ENCODE measurements at places on chromosomes 6 and 20.
A peak's percentile ranks its signal among the peaks of the same experiment; 100 is the strongest.

DNA sequence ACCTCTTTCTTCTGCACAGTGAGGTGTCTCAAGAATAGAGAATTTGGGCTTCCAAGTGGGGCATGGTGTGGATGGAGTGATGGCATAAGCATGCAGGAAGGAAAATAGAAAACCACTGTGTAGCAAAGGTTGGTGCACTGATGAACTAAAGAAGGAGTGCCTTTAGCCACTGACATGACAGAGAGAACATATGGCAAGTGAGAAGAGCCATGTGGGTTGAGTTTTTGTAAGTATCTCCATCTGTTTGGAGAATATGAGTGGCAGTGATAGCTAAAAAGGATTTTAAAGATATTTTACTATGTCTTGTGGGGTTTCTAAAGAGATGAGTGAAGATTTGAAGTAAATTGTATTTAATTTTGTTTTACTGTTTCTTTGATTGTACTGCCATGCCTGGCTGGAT lies 160.5 kb upstream of the GRIK2 start:
- DNase-seq, result no peak

- DNase-seq, result no peak
Observed at GRCh38 chr6:111417946-111418345, 65.1 kb downstream of the REV3L start.

DNA sequence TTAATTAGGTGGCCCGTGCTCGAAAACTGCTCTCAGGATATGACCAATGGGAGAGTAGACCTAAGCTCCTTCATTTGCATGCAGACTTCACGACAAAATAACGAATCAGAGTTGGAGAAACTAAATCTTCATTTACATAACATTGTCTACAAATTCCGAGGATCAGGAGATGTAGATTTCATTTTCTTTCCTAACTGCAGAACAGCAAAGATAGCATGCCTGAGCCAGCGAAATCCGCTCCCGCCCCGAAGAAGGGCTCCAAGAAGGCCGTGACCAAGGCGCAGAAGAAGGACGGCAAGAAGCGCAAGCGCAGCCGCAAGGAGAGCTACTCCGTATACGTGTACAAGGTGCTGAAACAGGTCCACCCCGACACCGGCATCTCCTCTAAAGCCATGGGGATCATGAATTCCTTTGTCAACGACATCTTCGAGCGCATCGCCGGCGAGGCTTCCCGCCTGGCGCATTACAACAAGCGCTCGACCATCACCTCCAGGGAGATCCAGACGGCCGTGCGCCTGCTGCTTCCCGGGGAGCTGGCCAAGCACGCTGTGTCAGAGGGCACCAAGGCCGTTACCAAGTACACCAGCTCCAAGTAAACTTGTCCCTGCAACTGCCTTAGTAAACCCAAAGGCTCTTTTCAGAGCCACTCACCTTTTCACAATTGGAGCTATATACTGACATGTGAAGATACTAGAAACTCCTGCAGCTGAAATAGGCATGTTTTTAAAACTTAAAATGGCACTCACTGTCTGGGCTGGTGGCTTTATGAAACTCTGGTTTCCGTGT lies 96.5 kb downstream of the HFE start:
- peak; percentile 65 for DNase-seq

- DNase-seq, result no peak
Observed at GRCh38 chr20:52306477-52306876, 114.9 kb upstream of the ZFP64 start.

DNA sequence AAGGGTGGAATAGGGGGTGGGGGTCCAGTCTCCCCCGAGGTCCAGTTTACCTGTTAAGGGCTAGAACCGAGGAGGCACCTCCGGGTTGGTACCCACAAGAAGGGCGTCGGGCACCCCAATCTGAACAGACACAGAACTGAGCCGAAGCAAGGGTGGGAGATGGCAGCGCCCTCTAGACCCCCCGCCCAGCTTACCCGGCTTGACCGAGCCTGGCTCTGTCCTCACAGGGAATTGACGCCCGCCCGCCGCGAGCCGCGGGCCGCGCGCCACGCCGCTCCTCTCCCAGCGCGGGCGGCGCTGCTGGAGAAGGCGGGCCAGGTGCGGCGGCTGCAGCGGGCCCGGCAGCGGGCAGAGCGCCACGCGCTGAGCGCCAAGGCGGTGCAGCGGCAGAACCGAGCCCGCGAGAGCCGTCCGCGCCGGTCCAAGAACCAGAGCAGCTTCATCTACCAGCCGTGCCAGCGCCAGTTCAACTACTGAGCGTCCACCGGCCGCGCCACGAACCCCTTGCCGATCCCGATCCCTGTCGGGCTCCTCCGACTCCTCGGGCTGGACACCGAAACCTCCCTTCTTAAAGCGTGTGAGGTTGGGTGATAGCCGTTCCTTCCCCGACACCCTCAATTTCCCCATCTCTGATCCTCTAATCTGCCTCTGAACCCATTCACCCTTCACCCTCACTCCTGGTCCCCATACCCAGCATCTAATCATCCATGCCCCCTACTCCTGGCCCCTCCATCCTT lies 5.9 kb downstream of the TP53INP2 start:
- peak; percentile 92 for DNase-seq

DNA sequence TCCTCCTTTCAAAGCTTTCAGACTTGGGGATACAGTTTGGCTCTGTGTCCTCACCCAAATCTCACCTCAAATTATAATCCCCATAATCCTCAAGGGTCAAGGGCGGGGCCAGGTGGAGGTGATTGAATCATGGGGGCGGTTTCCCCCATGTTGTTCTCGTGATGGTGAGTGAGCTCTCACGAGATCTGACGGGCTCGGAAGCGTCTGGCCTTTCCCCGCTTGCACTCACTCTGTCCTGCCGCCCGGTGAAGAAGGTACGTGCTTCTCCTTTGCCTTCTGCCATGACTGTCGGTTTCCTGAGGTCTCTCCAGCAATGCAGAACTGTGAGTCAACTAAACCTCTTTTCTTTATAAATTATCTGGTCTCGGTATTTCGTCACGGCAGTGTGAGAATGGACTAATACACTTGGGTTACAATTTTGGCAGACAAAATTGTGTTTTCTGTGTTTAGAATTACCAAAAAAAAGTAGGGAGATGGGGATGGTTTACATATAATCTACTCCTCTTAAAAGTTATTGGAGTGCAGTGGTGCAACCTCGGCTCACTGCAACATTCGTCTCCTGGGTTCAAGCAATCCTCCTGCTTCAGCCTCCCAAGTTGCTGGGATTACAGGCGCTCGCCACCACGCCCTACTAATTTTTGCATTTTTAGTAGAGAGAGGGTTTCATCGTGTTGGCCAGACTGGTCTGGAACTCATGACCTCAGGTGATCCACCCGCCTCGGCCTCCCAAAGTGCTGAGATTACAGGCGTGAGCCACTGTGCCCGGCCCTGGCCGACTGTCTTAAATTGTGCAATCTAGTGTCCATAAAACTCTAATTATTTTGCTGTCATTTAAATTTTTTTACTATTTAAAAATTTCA lies 33.6 kb upstream of the PXDC1 start:
- DNase-seq, result no peak

DNA sequence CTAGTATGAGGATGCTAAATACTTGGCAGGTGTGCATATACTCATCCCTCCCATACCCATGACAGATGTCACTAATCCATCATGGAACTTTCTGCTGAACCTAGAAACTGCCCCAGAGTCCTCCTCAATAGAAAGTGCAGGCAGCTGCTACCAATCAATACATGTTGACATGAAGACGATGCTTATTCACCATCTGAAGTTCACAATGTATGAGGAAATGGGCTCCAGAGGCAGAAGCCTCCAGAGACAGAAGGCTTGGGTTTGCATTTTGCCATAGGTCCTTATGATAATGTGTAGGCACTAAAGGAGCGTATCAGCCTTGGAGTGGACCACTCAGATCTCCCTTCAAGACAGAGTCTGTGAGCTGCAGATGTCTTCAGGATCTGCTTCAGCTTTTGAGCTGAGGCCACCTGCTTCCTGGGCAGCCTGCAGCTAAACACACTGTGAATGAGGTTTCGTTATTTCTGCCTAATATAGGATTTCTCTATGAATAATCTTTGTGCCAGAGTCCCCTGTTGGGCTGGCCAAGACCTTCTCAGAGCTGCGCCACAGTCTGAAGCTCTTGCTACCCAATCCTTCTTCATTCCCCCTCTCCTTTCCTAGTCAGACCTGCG lies 7.5 kb upstream of the KIAA1755 start:
- DNase-seq, result peak; percentile 38

DNA sequence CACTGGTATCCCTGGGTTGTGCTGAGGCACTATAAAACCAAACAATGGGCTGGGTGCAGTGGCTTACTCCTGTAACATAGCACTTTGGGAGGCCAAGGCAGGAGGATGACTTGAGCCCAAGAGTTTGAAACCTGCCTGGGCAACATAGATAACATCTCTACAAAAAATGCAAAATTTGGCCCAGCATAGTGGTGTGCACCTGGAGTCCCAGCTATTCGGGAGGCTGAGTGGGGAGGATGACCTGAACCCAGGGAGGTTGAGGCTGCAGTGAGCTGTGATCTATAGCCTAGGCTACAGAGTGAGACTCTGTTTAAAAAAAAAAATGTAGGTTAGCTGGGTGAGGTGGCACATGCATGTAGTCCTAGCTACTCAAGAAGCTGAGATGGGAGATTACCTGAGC lies 7.7 kb upstream of the SLC4A11 start:
- DNase-seq, result no peak

DNA sequence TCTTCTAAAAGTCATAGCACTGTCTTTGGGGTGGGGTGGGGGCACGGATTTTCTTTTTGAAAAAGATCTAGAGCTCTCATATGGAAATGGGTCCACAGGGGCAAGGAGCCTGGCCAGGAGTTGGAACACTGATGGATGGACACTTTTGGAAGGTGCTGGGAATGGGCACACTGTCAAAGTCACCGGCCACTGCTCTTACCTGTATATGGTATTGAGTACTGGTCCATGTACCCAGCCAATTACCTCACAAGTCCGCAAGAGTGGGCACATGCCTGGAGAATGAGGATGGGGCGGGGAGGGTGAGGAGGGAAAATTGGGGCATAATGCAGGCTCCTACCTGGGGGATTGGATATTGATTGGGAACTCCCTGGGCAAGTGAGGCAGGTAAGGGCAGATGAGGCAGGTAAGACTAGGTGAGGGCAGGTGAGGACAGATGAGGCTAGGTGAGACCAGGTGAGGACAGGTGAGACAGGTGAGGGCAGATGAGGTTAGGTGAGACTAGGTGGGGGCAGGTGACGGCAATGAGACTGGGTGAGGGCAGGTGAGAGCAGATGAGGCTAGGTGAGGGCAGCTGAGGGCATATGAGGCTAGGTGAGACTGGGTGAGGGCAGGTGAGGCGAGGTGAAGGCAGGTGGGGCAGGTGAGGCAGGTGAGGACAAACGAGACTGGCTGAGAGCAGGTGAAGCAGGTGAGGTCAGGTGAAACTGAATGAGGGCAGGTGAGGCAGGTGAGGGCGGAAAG lies 167.9 kb downstream of the NRN1 start:
- no peak for DNase-seq

- DNase-seq, result peak; percentile 49
Observed at GRCh38 chr6:38057994-38058393, 238.5 kb downstream of the ZFAND3 start.

- DNase-seq, result peak; percentile 90
Observed at GRCh38 chr6:148440877-148441453, 98.3 kb downstream of the SASH1 start.

GRCh38 chr20:57048027-57048869 lies 218.2 kb downstream of the BMP7 start:
- DNase-seq, result no peak

- no peak for DNase-seq
Observed at GRCh38 chr6:76004202-76004601, 68.3 kb downstream of the IMPG1 start.

GRCh38 chr6:131923356-131923755 lies 27.8 kb downstream of the CCN2 start:
- no peak for DNase-seq

DNA sequence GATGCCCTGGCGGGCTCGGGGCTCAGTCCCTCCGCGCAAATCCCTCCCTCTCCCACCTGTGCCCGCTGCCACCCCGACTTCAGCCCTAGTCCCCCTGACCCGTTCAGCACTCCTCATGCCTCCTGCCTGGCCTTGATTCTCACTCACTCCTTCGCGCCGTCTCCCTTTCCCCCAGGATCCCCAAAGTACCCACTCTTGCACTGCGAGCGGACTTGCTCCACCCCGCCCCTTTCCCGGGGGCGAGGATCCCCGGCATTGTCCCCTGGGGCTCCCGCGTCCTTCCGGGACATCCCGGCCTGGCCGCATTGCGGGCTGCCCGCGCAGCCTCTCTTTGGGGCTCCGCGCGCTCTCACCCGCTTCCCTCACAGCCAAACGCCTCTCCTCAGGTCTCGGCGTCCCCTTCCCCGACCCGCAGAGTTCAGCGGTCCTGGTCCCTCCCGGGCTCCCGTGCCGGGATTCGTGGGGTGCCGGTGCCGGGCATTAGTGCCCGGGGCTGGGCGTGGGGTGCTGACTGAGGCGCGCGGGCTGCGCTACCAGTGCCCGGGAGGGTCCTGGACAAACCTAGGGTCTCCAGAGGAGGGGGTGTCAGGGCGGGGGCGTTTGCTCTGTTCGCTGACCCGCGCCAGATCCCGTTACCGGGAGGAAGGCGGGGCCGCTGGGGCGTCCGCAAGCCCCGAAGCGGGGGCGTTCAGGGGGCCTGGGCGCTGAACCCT lies 45.5 kb upstream of the SUPT3H start:
- DNase-seq, result no peak

GRCh38 chr20:59835448-59836395 lies 97.7 kb downstream of the SYCP2 start:
- peak; percentile 95 for DNase-seq

GRCh38 chr20:24917056-24917455 lies 32.0 kb upstream of the CST7 start:
- DNase-seq, result no peak

GRCh38 chr6:144349690-144350527 lies 64.8 kb downstream of the UTRN start:
- no peak for DNase-seq

DNA sequence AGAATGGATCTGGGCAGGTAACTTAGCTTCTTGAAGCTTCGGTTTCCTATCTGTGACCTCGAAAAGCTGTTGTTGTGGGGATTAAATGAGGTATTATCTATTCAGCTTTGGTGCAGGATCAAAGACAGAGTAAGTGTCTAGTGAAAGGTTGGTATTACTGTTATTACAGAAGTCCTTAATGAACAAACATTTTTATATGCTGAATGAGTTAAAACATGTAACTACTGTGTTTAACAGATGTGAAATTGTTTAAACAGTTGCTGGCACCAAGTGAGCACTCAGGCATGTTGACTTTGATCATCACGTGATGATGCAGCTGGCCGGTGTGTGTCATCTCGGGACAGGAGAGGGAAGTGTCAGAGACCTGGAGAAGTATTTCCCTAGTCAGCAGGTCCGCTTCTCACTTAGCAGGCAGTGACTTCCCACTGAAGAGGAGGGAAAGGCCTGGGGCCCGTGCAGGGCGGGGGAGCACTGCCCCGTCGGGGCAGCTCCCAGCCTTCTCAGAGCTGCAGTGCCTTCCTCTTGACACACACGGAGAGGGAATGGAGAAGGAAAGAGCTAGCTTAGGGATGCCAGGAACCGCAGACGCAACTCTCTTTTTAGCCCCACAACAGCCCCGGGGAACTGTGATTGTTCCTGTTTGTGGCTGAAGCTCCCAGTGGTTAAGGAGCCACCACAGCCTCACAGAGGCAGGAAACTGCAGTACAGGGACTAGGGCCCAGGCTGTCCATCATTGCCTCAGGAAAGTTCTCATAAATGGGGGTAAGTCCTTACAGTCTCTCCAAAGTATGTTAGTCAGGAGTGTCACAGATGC lies 18.0 kb downstream of the TUBB2A start:
- no peak for DNase-seq
